ENCODE measurements at places on chromosomes 4 and X.

DNA sequence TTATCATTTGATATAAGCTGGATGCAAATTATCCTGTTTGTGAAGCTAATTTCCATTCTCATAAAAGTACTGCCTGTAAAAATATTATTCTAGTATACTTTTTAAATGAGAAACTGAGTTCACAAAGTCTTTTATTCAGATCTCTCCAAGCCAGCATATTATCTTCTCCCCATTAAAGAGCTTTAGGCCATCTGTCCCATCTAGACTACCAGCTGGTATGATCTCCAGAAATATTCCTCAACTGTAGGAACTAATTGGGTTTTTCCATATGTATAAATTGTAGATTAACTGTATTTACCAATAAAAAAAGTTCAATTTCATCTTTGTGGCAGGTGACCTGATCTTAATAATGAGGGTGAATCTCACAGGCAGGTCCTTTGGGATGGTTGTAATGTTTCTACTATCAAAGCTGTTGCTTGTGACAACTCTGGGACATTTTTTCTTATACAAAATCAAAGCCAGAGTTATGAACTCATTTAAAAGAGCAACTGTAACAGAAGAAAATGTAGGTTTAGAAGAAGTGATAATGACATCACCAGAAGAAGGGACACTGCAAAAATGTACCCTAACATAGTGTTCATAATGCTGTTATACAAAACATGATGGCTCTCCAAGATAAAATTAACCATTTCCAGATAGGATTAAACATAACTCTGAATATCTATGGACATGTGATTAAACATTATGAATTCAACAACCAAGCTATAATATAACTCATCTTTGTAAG lies 132.8 kb downstream of the KCNIP4 start:
- DNase-seq, result no peak

- no peak for DNase-seq
Observed at GRCh38 chrX:122046226-122046625, 998.8 kb downstream of the GLUD2 start.

DNA sequence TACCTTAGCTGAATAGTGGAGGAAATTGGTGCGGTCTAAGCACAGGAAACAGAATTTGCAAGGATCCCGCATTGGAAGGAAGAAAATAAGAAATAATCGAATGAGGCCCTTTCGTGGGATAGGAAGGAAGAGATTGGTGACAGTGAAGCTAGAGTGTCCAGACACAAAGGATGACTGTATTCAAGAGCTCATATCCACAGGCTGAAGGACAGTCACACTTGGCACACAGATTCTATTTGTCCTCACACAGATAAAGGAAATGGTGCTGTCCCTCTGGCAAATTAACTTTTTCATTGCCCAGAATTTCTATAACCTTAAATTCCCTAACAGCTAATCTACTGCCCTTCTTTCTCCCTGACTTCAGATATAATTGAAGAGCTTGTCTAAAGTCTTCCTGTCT lies 2188.9 kb upstream of the TENM3 start:
- DNase-seq, result no peak

DNA sequence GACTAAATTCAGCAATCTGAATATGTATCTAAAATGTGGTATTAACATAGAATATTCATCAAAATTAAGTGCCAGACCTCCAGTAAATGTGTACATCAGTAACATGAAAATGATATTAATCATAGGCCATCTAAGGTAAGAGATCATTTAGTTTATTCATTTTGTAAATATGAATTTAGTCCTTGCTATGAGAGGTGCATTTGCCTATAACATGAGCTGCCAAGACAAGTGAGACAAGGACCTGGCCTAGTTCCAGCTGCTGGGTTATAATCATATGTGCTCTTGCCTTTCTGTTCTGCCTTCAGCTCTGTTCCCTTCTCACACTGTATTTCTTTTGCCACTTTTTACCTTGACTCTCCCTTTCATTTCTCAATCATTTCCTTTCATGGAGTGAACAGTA lies 160.0 kb downstream of the STIM2 start:
- no peak for DNase-seq

GRCh38 chr4:985123-985830 lies 1.6 kb upstream of the IDUA start:
- peak; percentile 40 for DNase-seq

DNA sequence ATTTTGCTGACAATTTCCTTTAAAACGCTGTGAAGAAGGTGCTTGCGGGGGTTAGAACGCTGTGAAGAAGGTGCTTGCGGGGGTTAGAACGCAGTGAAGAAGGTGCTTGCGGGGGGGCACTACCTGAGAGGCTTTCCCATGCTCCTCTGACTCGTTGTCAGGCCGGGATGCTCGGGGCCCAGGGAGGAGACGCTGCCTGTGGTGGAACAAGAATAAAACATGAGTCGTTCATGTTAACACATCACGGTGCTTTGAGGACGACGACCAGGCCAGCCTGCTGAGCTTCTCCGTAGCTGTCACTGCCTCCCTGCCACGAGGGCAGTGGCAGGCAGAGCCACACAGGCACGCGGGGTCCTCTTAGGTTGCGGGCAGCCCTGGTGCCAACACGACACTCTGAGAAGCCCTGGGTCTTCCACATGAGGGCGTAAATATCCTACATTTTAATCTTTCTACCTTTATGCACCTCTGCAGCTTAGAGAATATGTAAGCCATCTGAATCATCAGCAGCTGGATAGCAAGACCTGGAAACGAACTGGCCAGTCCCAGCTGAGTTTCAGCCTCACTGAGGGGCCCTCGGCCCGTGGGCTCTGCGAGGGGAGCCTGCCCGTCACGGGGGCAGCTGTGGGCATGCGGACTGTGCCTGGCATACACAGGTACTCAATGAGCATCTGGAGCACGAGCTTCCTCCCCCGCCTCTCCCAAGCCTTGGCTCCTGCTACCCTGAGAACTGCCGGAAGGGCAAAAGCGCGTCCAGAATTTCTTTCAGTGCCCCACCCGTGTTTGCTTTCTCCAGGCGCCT lies 47.0 kb downstream of the FGFRL1 start:
- DNase-seq, result no peak

GRCh38 chr4:86876894-86877685 lies 15.1 kb downstream of the C4orf36 start:
- DNase-seq, result no peak

DNA sequence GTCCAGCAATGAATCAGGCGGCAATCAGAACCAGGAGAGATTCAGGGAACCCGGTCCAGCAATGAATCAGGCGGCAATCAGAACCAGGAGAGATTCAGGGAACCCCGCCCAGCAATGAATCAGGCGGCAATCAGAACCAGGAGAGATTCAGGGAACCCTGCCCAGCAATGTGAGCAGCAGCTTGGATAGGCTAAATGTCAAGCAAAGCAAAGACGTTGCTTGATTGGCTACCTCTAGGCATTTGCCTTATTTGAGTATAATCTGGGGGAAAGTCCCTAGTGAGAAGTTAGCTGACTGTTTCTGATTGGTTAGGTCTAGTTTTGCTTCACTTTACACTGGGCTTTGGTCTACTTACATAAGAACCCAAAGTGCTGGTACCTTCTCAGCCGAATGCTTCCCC lies 1212.2 kb upstream of the TENM3 start:
- no peak for DNase-seq

GRCh38 chr4:78591404-78591803 lies 39.8 kb downstream of the ANXA3 start:
- no peak for DNase-seq

DNA sequence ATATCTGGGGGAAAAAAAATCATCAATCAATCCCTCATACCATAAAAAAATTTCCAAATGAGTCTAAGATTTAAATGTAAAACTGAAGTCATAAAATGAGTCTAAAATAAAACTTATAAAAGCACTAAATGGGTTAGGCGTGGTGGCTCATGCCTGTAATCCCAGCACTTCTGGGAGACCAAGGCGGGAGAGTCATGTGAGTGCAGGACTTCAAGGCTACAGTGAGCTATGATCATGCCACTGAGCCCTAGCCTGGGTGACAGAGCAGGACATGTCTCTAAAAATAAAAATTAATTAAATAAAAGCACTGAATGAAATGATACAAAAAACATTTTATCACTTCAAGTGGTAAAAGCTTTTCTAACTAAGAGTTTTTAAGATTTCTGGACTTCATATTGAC lies 83.3 kb downstream of the LRBA start:
- DNase-seq, result no peak

GRCh38 chr4:48275247-48275646 lies 5.6 kb upstream of the TEC start:
- no peak for DNase-seq

DNA sequence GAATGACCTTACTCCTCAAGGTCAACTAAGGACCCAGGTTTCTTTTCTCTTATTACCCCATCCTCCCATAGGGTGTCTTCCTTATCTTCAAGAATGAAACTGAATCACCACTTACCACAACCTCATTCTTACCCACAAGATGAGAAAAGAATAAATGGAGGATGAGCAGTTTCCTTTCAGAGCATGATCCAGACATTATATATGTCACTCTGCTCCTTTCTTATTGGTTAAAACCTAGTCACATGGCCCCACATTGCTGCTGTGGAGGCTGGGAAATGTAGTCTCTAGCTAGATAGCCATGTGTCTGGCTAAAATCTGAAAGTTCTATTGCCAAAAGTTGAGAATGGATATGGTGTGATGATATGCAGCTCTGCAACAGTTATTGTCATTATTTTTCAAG lies 62.4 kb upstream of the RAI2 start:
- no peak for DNase-seq

DNA sequence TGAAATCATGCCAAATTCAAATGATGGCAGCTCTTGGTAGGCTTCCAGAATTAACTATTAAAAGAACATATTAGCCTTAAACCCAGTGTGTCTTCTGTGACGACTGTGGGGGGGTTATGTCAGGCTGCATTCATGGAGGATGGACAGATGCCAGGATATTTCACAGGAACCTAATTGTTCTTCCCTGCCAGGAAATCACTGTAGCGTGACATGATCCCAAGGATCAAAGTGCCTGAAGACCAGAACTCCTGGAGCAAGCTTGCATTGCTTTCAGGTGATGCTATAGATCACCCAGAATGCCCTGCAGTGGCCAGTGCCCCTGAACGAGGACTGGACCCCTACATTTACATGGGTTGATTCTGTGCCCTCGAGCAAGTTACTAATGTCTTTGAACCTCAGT lies 1093.0 kb upstream of the TENM3 start:
- DNase-seq, result no peak

DNA sequence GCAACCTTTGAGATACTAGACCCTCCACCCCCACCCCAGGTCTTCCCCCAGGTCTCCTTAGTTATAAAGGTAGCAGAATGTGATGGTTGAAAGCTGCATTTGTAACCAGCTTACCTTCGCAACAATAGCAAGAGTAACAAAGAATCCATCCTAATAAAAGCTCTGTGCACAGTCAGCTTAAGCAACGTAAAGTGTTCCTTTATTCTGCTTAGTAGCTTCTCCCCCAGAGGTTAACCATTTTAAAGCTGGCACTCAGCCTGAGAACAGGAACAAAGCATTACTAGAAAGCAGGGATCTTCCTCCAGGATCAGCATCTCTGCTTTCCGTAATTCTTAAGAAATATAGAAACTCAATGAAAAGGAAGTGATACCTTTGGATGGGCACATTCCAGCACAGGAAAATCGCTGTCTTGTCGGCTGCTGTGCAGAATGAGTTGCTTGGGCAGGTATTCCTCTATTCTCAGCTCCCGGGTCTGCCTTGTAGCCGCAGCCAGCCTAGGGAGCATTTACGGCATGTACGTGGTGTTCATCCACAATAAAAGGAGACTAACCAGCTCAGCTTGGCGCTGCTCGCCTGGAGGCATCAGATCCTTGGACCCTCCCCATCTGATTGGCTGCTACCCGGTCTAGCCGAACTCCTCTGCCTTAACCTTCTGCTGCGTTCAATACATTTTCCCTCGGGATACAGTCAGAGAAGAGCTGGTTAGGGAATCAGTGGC lies 113.0 kb upstream of the TLR3 start:
- DNase-seq, result no peak

DNA sequence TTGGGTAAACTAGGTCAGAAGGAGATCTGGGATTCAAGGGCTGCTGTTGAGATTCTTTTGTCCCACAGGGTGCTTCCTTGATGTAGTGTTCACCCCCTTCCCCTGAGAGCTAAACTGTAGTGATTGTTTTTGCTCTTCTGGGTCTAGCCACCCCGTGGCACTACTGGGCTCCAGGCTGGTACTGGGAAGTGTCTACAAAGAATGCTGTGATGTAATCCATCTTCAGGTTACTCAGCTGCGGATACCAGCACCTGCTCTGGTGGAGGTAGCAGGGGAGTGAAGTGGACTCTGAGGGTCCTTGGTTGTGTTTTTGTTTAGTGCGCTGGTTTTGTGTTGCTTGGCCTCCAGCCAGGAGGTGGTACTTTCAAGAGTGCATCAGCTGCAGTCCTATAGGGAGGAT lies 365.5 kb downstream of the ZNF674 start:
- no peak for DNase-seq
